GM06990 (cell line): ENCODE measurements at places on chromosomes 1 and 21.

- DNase-seq, result no peak
Observed at GRCh38 chr1:234897390-234897749, 231.3 kb downstream of the TOMM20 start.

GRCh38 chr21:26719750-26720149, 125.5 kb downstream of the ADAMTS1 start:
- no peak for DNase-seq

GRCh38 chr1:12064073-12064969, 1.2 kb downstream of the TNFRSF8 start:
- DNase-seq, result no peak

DNA sequence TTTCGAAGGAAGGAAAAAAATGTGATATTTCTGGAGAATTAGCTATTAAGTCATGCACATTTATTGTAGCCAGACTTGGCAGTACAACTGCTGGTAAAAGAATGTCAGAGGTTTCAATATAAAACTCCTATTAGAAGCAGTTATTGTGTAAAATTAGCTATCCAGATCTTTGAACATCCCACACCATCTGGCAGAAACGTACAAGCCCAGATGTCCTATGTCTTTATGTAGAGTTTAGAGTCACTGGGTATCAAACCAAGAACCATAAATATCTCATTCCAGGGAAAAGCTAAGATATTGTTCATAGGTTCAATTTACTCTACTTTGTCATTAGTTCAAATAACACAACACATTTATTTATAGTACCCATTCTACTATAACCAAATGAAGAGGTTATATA, 31.4 kb downstream of the OLFM3 start:
- DNase-seq, result no peak

GRCh38 chr1:225611537-225612223, 41.2 kb downstream of the ENAH start:
- no peak for DNase-seq
